Coronary artery (tissue), 2 donors: ENCODE measurements at places on chromosomes 3 and 15.

DNA sequence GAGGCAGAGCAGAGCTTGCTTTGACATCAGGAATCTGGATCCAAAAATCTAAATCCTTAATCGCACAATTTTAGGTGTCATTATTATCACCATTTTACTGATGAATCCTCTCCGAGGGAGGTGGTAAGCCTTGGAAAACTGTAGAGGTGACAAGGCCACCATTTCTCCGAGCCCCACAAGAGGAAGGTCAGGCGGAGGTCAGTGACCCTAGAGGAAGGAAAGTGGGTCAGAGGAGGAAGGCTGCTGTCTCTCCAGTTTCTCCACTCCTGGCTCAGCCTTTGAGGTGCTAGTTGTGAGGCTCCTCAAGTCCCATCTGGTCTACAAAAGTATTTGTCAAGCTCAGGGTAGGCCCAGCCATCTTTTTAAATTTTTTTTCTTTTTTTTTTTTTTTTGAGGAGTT lies 3.2 kb downstream of the DVL3 start:
- no peak for DNase-seq

DNA sequence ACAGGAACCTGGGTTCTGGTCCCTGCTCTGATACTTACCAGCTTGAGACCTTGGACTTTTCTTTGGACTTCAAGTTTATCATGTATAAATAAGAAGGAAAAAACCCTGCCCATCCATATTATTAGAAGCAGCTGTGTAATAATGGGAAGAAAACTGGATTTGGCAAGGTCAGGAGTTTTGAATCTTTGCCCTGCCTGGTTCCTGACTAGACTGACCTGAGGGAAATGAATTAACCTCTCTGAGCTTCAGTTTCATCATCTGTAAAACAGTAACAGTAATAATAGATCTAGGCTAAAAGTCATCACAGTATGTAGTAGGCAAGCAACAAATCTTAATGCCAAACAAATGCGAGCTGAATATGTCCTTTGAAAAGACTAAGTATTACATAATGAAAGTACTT lies 68.8 kb downstream of the FSIP1 start:
- DNase-seq, result no peak

DNA sequence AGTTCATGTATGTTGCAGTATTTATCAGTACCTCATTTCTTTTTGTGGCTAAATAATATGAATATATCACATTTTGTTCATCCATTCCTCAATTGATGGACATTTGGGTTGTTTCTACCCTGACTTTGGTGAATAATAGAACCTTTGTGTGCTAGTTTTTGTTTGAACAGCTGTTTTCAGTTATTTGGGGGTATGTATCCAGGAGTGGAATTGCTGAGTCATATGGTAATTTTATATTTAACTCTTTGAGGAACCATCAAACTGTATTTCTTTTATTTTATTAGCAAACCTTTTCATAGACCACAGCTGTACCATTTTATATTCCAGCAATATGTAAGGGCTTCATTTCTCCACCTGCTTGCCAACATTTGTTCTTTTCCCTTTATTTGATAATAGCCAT lies 38.4 kb upstream of the RBM5 start:
- DNase-seq, result no peak

- no peak for DNase-seq
Measured at GRCh38 chr3:61848885-61849284, 287.5 kb downstream of the PTPRG start.

- DNase-seq, result no peak
Measured at GRCh38 chr15:75225951-75226732, 24.5 kb downstream of the C15orf39 start.

DNA sequence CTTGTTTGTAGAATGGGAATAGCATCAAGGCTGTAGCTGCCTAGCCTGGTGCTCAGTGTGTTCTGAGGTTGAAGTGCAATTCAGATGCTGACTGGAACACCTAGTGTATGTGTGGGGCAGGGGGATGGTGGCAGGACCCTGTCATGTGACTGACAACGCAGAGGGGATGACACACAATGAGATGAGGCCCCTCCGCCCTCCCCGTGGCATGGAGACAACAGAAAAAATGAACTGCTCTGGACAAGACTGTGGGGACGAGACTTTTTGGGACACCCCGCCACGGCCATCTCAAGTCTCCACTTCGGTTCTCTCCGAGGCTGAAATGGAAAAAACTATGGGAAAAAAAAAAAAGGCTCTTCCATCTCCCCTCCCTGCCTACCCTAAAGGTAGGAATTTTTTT lies 10.4 kb upstream of the SEC13 start:
- no peak for DNase-seq

GRCh38 chr15:79032656-79033055 lies 57.9 kb downstream of the RASGRF1 start:
- DNase-seq, result no peak

- DNase-seq, result no peak
Measured at GRCh38 chr3:136772709-136773108, 20.5 kb upstream of the STAG1 start.

- no peak for DNase-seq
Measured at GRCh38 chr15:101039461-101039860, 120.3 kb downstream of the LRRK1 start.

GRCh38 chr3:54294214-54294613 lies 171.9 kb downstream of the CACNA2D3 start:
- no peak for DNase-seq

DNA sequence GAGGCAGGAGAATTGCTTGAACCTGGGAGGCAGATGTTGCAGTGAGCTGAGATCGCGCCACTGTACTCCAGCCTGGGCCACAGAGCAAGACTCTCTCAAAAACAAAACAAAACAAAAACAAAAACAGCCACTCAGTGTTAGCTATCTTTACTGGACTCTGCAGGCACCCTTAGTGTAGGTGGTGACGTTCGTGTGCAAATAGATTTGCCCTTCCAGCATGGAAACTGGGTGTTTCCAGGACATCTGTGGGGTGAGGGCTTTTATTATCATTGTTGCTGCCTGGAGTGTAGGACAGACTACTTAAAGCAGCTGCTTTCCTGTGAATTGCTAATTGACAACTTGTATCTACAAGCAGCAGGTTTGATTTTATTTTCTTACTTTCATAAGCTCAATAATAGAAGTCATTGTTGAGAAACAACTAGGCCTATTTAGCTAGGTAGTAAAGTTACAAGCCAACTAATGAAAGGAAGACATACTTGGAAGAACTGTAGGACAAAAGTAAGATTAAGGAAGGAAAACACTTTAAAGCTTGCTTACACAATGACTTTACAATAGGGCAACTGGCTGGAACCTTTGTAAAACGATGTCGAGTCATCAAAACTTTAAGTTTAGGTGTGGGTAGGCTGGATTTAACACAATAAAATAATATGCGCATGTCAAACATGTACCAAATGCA lies 25.4 kb upstream of the SPPL2A start:
- DNase-seq, result no peak

DNA sequence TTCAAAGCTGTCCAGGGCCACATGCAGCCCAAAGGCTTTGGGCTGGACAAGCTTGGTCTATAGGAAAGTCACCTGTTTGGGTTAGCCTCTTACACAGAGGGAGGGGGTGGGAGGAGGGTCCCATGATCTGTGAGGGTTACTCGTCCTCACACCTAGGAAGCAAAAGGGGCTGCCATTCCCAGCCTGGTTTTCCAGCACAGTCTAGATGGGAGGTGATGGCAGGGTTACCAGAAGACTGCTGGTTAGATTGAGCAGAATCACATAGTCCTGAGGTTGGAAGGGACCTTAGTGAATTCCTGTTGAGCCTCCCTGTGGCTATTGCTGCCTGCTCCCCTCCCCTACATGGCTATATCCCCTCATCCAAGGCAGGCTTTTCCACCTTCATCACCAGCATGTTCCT lies 101.8 kb downstream of the SEMA5B start:
- no peak for DNase-seq

DNA sequence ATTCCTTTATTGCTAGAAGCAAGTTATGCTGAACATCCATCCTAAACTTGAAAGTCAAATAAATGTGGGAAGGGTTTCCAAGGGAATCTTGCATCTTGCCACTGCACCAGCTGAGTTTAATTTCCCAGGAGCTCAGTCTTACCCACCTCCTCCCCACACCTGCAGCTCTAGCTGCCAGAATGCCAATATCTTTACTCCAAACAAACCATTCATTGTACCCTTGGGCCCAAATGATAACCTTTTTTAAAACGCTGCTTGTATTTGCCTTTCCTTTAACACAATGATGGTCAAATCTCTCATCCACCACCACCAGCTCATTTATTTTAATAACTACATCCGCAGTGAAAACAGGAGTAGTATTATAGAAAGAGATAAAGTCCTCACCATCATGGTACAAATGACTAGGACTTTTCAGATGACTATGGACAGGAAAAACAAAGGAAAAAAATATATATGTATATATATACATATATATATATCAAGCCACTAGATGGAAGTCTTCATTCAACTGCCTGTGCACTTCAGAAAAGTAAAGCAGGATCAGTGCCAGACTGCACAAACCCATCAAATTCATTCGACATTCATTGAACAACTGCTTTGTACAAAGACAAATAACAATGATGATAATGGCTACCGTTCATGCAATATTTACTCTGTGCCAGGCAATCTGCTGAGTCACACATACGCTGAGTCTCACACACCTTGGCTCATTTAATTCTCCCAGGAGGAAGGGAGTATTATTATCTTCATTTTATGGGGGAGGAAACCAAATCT lies 44.0 kb downstream of the BFSP2 start:
- no peak for DNase-seq

GRCh38 chr3:112734736-112735350 lies 93.9 kb upstream of the CCDC80 start:
- DNase-seq, result no peak

DNA sequence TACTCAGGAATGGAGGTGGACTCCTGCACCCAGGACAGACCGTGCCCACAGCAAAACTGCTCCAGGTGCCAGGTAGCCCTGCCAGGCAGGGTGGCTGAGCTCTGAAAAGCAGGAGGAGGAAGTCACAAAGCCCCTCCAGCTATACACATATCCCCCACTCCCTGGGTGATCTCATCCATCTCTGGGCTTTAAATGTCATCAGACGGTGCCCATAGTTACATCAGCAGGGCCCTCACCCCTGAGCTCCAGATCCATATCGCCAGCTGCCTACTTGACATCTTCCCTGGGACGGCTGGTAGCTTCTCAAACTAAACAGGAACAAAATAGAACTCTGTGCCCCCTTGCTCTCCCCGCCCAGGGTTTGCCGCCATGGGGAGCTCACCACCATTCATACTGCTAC lies 87.7 kb downstream of the MEGF11 start:
- DNase-seq, result no peak

DNA sequence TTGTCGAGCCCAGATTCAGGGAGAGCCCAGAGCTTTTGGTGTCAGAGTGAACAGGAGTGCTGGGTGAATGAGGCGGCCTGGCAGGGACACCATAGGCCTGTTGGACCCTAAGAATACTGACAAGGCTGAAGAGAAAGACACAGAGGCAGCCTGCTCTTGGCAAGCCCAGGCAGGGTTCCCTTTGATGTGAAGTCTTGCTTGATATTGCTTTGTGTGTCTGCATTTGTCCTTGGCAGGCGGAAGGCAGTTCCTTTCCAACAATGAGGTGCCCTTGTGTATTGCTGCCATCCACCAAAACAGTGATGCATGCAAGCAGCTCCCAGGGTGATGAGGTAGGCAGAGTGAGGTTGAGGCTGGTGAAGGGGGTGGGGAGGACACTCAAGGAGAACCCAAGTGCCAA lies 152.7 kb upstream of the TSC22D2 start:
- DNase-seq, result no peak

DNA sequence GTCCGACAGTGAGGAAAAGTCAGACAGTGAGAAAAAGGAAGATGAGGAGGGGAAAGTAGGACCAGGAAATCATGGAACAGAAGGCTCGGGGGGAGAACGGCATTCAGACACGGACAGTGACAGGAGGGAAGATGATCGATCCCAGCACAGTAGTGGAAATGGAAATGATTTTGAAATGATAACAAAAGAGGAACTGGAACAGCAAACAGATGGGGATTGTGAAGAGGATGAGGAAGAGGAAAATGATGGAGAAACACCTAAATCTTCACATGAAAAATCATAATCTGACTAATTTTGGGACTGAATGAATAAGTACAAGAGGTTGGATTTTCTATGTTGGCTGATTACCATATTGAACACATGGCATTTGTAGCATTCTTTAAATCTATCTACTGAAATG lies 26.2 kb downstream of the SEC62 start:
- DNase-seq, result no peak

- no peak for DNase-seq
Measured at GRCh38 chr3:157311633-157312375, 124.8 kb upstream of the PTX3 start.

GRCh38 chr15:28023422-28023821 lies 75.7 kb downstream of the OCA2 start:
- peak; percentile 60 for DNase-seq

- DNase-seq, result no peak
Measured at GRCh38 chr15:101724675-101725005, 367 bp upstream of the TARS3 start.

GRCh38 chr15:88708655-88709054 lies 69.8 kb downstream of the ISG20 start:
- no peak for DNase-seq

DNA sequence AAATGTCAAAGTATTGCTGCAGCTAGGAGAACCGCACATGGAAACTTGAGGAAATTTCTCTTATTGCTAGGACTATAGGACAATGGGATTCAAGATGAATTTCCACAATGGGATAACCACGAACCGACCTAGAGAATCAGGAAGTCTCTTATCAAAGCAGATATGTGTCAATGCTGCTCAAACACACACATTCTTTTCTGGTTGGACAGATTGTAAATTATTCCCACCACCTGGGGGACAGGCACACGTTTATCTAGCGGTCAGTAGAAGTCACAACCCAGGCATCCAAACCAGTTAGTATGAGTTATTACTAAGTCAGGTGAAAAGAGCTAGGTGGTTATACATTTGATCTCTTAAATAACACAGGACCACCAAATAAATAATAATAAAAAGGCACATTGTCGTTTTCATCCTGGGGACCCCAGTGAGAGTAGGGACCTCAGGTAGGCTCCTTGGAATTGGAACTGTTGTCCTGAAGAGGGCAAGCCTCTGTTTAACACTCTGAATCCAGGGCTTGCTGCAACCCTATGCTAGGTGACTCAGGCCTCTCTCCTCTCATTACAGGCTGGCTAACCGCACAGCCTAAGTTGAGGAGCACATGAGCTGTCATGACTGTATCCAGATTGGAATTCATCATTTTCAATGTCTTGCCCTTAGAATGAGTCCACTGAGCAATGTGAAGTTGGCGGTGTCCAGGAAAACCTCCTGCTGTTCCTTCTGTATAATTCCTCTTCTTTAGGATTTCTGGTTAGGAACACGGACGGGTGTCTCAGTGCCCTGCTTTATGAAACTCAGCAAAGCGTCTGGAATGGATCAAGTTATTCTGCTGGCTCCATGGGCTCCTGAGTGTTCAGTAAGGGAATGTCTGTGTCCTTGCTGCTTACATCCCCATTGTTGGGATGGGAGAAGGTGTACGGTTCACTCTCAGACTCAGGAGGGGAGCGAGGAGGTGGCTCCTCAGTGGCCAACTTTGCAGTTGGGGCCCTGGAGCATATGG lies 59.0 kb downstream of the CLEC3B start:
- DNase-seq, result no peak

- DNase-seq, result no peak
Measured at GRCh38 chr3:16216373-16216935, 42.0 kb downstream of the GALNT15 start.

- no peak for DNase-seq
Measured at GRCh38 chr15:75584121-75584520, 5.0 kb upstream of the PTPN9 start.

GRCh38 chr3:40299130-40299720 lies 10.3 kb upstream of the EIF1B start:
- no peak for DNase-seq

GRCh38 chr3:101778385-101779046 lies 495 bp upstream of the NXPE3 start:
- no peak for DNase-seq
